ENCODE measurements at places on chromosomes 3 and 15. TPM values are rescaled to one million over a fixed set of nuclear protein-coding genes. Genes with fewer than 3 reads are reported as not detected.

DNA sequence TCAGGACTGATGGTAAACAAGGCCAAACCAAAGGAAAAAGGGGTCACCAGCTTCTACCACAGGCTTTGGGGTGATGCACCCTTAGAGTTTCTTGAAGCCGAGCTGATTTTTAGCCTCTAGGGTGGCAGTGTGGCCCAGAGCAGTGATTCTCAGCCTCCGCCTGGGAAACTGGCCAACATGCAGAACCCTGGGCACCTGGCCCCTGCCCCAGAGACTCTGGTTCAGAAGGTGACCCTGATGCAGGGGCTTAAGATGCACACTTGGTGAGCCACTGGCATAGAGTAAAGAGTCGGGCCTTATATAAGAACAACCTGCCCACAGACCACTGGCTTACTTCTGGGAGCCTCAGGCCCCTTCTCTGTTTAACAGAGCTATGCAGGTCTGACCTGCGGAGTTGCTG is 44.5 kb downstream of the SYNM start:
- no peak for DNase-seq
- H3K36me3 ChIP-seq: no peaks in the 10 kb centered on the region
- no peak overlapping the region for H3K4me3 ChIP-seq
- H3K27ac ChIP-seq: no peak overlapping the region
- H3K27me3 ChIP-seq: no peaks in the 10 kb centered on the region

KBTBD12 gene
- total RNA-seq: not detected

PARL gene
- 7.4 TPM for total RNA-seq

GOLGA8F gene
- not detected for total RNA-seq
